ENCODE measurements at places on chromosomes 16 and 17.

DNA sequence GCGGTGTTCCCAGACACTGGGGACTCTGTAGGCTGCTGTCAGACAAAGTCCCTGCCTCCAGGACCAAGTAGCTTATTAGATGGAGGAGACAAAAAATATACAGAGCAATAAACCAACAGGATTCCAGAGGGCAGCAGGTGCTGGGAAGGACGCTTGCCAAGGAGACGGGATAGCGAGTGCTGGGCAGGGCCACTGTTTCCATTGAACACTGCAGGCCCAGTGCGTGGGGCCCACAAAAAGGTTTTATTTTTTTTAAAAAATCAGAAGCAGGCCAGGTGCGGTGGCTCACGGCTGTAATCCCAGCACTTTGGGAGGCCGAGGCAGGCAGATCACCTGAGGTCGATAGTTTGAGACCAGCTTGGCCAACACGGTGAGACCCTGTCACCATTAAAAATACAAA, 84.2 kb downstream of the ABCC6 start:
- no peak for DNase-seq

GRCh38 chr17:73777131-73777449, 132.8 kb upstream of the SDK2 start:
- DNase-seq = no peak

GRCh38 chr16:84518804-84519341, 14.4 kb upstream of the MEAK7 start:
- DNase-seq = no peak

- no peak for DNase-seq
Measured at GRCh38 chr17:9457005-9457404, 118.6 kb downstream of the STX8 start.

DNA sequence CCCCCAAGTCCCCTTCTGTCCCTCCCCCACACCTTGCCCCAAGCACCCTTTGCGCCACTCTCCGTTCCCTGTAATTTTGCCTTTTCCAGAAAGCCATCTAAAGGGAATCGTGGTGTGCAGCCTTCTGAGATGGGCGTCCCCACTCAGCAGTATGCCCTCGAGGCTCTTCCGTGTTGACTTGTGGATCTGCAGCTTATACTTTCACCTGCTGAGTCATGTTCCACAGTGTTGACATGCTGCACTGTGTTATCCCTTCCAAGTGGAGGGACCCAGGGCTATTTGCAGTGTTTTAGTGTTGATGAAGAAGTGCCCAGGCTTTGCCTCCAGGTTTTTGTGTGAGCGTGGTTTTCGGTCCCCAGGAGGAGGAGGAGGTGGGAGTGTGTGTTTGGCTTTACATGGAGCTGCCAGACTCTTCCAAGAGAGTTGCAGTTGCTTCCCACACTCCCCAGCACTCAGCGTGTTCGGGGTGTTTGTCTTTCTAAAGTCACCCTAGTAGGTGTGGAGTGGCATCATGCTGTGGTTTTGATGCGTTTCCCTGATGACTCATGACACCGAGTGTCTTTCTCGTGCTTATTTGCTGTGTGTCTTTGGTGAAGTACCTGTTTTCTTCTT, 32.1 kb upstream of the JPT2 start:
- DNase-seq = peak; percentile 18

DNA sequence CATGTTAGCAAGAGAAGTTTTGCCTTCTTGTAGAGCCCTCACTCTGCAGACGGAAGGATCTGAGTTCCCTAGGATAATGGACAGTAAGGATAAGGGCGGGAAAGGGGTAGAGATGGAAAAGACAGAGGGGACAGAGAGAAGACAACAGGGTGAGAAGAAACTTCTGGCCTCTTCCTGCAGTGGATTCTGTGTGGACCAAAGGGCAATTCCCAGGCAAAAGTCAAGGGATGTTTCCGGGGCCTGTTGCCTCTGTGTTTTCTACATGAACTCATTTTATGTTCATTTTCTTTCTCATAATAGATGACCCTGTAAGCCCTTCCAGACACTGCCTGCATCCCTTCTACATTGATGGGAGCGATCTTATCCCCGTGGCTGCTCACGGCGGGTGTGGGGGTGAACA, 647 bp upstream of the TMEM238L start:
- no peak for DNase-seq

GRCh38 chr17:61476476-61477203, 24.4 kb downstream of the TBX4 start:
- DNase-seq = no peak

DNA sequence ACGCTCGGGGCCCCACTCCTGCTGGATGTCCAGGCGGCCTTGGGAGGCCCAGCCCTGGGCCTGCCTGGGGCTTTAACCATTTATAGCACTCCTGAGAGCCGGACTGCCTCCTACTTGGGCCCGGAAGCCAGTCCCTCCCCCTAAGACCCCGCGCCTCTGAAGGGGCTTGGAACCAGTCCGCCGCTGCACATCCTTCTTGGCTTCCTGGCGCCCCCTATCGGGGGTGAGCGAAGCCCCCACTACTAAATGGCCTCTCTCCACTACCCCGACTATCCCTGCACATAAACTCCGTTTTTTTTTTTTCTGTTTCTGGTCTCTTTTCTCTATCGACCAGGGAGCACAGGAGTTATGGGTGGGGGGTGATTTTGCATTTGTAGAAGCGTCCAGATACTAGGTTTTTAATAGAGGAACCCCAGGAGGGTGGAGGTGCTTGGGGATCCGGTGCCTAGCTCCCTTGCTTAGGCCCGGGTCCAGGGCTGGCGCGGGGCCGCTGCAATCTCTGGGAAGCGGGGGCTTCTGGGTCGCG, 633 bp upstream of the NOL3 start:
- no peak for DNase-seq

GRCh38 chr17:40326014-40326831, 17.2 kb downstream of the RARA start:
- DNase-seq = no peak

GRCh38 chr17:80475910-80476876, at the start of gene NPTX1:
Gene NPTX1 (minus strand): TSS chr17:80476607. CDS start chr17:80476446, 161 bp downstream.
- no peak for DNase-seq

- no peak for DNase-seq
Measured at GRCh38 chr17:42017866-42018200, 594 bp upstream of the DNAJC7 start.

DNA sequence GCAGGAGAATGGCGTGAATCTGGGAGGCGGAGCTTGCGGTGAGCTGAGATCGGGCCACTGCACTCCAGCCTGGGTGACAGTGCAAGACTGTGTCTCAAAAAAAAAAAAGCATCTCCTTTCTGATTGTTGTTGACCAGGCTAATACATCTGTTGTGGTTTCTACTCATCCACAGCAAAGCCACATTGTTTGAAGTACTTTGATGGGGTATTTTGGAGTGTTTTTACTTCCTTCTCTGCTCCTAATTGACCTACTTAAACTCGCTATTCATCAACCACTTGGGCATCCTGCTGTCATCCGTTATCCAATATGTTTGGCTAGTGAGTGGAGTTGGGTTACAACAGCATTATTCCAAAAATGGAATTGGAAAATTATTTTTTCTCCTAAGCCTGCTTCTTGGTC, 3.5 kb upstream of the CDC27 start:
- no peak for DNase-seq

- DNase-seq = no peak
Measured at GRCh38 chr17:42363767-42364585, 24.3 kb downstream of the STAT3 start.

DNA sequence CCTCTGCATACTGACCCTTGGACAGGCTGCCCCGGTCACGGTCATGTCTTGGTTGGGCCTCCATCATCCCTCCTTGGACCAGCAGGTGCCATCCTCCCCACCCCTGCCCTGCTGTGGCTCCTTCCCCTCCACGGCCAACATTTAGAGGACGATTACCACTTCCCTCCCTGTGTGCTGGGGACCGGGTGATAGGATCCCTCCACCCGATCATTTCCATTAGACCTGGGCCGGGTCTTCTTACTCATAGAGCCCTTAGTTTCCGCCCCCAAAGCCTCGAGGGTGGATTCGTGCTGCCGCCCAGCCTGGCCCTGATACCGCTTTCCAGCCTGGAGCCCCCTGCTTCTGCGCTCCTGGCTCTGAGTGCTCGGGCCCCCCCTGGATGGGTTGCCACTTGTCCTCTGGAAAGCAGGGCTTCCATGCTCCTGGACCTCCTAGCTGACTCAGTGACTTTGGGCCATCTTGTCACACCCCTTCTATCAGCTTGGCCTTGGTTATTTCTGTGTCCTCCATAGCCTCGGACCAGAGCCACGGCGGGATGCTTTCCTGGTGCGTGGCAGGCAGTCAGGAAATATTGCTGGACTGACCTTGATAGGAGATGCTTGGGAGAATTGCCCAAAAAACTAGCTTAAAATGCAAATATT, 171.4 kb downstream of the SEC14L1 start:
- no peak for DNase-seq

DNA sequence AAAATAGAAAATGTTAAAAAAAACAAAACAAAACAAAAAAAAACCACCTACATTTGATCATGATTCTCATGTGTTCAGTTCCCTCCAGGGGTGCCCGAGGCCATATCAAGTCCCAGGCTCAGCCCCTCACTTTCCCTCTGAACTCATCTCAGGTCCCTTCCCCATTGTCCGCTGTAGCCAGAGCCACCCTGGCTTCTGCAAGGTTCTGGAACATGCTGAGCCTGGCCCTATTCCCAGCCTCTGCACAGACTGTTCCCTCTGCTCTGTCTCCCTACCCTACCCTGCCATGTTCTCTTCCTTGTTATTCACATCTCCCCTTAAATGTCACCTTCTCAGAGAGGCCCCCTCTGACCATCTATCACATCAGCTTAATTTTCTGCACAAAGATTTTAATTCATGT, 46.9 kb downstream of the TK2 start:
- DNase-seq = no peak

GRCh38 chr17:61770043-61770442, 93.3 kb downstream of the BRIP1 start:
- DNase-seq = no peak

- no peak for DNase-seq
Measured at GRCh38 chr17:76840884-76841775, 27.1 kb upstream of the MGAT5B start.

GRCh38 chr16:50944436-50944835, 202.6 kb downstream of the CYLD start:
- DNase-seq = no peak

- DNase-seq = no peak
Measured at GRCh38 chr16:80741724-80742123, 62.7 kb downstream of the CDYL2 start.

- DNase-seq = no peak
Measured at GRCh38 chr17:35368081-35368830, 5.2 kb downstream of the SLFN11 start.

- no peak for DNase-seq
Measured at GRCh38 chr16:74019612-74020011, 277.0 kb upstream of the PSMD7 start.

- no peak for DNase-seq
Measured at GRCh38 chr17:81180836-81181810, 15.1 kb upstream of the AATK start.

DNA sequence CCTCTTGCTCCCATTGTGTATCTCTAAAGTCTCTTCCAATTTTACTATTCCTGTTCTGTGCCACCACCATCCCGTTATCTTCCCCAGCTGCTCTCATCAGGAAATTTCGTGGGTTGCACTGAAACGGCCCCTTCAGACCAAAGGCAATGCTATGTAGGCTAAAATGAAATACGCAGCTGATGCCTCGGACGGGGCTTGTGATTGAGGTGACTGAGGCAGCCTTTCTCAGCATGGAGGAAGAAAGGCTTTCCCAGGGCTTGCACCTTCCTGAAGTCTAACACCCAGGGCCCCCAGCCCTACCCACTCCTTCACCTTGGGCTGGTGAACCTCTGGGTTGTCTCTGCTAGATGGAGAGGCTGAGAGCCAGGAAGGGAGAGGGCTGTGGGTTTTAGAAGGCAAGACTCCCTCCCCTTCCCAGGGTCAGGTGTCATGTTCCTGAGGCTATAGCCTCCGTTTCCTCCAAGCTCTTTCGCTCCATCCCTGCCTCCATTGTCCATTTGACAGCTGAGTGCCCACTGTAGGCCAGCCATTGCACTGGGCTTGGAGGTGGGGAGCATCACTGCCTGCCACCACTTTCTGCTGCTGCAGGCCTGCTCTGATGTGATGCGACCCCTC, 7.8 kb downstream of the CCDC200 start:
- DNase-seq = no peak

- DNase-seq = no peak
Measured at GRCh38 chr16:9713156-9713555, 469.1 kb downstream of the GRIN2A start.

- DNase-seq = no peak
Measured at GRCh38 chr17:15334266-15334665, 7.1 kb downstream of the TEKT3 start.

DNA sequence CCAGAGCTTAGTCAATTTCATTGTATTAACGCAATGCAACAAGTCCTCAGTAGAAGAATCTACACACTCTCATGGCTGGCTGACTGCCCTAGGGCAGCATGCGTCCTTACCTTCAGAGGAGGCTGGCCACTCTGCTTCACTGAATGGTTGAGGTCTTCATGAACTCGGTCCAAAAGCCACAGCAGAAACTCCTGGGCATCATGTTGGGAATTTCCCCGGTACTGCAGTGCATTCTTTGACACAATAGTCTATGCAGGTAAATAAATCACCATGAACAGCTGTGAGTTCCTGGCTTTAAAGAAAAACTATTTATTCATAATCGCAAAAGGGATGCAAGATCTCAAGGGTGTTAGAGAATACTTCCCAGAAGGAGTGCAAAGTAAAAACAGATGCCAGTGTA, 41.3 kb downstream of the USP31 start:
- DNase-seq = no peak

- peak; percentile 75 for DNase-seq
Measured at GRCh38 chr16:31105677-31106213, 2.4 kb upstream of the BCKDK start.

DNA sequence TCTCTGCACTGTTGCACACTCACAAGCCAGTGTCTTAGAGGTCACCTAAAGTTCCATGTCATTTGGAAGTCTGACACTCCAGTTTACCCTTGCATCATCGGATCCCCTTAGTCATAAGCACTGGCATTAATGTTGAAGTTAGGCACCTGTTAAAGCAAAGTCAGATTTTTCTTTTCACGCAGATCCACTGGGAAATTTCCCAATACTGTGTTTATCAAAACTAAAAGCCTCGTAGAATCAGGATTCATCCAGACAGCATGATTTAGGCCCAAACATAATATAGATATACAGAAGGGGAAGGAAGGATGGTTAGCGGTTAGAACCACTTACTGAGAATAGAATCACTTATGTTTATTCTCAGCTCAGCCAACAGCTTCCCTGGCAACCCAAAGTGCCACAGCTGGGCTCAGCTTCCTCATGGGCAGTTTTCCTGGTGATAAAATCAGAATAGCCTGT, 30.1 kb upstream of the HAPSTR1 start:
- no peak for DNase-seq

GRCh38 chr16:84427553-84427952, 59.2 kb downstream of the ATP2C2 start:
- DNase-seq = no peak

GRCh38 chr16:17101646-17102045, 369.1 kb downstream of the XYLT1 start:
- DNase-seq = no peak

- no peak for DNase-seq
Measured at GRCh38 chr17:12632785-12633184, 32.9 kb upstream of the MYOCD start.
